DND-41 (cell line): ENCODE measurements at places on chromosomes 6 and 20.

GRCh38 chr6:21626756-21627155 is 33.2 kb downstream of the SOX4 start:
- DNase-seq, result no peak

- DNase-seq, result no peak
Observed at GRCh38 chr6:35042031-35042815, 98.9 kb downstream of the TCP11 start.

GRCh38 chr6:131937226-131937625 is 13.9 kb downstream of the CCN2 start:
- DNase-seq, result no peak

DNA sequence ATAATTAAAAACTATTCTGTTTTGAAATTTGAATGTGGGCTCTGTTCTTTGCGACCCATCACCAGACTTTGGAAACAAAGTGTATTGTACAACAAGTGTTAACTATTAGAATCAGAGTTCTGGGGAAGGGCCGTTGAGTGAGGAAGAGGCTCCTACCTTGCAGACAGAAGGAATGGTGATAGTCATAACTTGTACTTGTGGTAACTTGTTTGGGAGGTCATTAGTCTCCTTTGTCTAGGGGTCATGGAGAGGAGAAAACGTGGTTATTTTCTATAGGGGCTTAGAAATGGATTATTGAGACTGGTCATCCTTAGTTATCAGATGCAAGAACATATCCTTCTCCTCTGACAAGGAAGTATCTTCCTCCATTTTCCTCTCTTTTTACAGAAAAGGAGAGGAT is 174.8 kb downstream of the BMP2 start:
- no peak for DNase-seq

DNA sequence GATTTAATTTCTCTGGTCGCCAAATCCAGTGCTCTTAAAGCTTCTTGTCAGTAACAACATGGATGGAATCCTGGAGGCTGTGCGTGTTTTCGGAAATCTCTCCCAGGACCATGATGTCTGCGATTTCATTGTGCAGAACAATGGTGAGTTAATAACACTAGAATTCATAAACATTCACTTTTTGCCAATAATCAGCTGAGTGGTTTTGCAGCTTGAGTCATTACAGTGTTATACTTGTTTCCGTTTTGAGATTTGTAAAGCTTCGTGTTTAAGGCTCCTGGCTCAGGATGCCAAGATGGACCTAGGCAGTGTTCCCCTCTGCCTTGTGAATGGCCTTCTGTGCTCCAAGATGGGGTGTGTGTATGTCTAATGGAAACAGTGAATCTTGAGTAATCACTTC is 113.8 kb downstream of the ARMC2 start:
- no peak for DNase-seq

- DNase-seq, result peak; percentile 20
Observed at GRCh38 chr6:43838276-43839036, 68.4 kb downstream of the VEGFA start.

- peak; percentile 43 for DNase-seq
Observed at GRCh38 chr20:54208548-54209176, 775 bp downstream of the PFDN4 start.

- DNase-seq, result no peak
Observed at GRCh38 chr6:85390775-85391174, 59.1 kb upstream of the NT5E start.

GRCh38 chr20:36115925-36116324 is 38.6 kb upstream of the EPB41L1 start:
- no peak for DNase-seq

GRCh38 chr6:5164092-5164491 is 79.0 kb downstream of the PPP1R3G start:
- no peak for DNase-seq

DNA sequence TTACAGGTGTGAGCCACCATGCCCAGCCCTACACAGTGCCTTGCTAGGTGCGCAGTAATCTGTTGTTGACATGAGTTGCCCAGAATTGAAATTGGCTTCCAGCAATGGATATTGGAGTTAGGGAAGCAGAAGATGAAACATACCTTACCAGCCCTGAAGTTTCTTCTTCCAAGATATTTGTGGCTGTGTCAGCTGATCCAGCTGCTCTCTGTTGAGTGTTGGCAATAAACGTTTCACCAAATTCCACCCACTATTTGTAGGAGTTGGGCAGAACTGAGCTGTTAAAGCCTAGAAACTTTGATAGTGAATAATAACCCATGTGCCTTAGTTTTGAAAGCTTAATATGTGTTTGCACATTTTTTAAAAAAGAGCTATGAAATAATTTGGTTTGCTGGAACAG is 218.2 kb upstream of the SNX9 start:
- no peak for DNase-seq

- no peak for DNase-seq
Observed at GRCh38 chr20:32482143-32482441, 103.0 kb downstream of the NOL4L start.

DNA sequence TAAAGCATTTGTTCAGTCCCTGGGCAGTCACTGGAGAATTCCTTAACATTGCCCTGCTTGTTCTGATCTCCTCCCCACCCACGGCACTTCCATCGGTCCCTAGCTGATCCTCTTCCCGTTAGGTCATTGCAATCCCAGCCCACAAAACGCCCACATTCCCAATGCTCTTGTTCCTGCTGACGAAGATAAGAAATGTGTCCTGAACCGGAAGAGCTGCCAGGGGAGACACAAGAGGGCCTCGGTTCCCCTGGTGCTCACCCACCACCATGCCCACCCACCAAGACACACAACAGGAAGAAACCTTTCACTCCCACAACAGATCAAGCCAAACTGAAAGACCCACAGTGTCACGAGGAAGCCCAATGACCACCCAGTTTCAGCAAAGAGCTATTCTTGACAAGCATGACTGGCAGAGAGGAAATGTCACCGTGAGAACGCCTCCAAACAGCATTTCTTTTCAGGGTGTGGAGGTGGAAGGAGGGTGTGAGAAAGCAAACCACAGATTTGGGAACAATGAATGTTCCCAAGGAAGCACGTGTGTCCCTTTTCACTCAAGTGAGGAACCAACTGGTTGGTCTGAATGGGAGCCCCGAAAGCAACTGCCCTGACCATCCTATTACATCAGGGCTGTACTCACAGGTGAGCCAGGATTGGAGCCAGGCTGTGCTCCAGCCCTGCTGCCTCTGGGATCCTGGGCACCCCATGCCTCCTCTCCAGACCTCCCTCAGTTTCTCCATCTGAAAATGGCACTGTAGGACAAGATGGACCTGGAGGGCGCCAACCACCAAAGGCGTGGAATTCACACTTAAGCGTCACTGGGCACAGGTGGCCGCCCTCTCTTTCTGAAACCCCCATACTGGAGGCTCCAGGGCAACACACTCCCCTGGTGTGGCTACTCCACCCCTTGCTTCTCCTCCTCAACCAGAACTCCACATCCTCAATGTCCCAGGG is 97.5 kb downstream of the ZMYND8 start:
- no peak for DNase-seq

DNA sequence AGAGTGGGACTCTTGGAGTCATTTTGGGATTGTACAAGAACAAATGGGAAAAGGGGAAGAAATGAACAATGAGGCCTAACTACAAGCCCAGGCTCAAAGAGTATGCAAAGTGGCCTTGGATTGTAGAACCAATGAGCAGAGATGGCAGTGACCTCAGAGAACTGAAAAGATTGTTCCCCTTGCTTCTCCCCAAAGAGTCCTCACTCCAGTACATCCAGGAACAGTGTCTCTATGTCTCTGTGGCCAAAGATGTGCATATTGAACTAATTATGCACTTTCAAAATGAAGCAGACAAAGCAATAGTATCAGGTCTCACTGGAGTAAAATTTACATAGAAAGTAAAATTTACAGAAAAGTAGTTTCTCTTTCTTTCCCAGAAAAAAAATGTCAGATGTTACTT is 81.0 kb downstream of the SMLR1 start:
- DNase-seq, result no peak

- no peak for DNase-seq
Observed at GRCh38 chr6:142784344-142784743, 160.6 kb downstream of the HIVEP2 start.

- DNase-seq, result no peak
Observed at GRCh38 chr6:73566954-73567591, 46.2 kb upstream of the EEF1A1 start.

DNA sequence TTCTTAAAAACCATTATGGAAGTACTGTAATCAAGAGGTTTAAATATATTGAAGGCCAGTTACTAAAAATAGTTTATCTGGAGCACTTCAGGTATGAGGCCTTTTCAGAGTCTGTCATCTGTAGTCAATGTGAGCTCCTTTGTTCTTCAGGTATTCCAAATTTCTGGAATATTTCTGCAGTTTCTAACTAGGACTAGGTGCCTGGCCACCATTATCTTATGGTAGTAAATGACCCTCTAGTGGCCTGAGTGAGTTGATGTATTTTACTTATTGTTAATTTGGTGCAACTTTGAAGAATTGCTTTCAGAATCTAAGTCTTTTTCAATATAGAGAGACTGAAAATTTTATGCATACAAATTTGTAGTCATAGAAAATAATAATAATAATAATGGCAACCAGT is 95.2 kb upstream of the FLRT3 start:
- no peak for DNase-seq

DNA sequence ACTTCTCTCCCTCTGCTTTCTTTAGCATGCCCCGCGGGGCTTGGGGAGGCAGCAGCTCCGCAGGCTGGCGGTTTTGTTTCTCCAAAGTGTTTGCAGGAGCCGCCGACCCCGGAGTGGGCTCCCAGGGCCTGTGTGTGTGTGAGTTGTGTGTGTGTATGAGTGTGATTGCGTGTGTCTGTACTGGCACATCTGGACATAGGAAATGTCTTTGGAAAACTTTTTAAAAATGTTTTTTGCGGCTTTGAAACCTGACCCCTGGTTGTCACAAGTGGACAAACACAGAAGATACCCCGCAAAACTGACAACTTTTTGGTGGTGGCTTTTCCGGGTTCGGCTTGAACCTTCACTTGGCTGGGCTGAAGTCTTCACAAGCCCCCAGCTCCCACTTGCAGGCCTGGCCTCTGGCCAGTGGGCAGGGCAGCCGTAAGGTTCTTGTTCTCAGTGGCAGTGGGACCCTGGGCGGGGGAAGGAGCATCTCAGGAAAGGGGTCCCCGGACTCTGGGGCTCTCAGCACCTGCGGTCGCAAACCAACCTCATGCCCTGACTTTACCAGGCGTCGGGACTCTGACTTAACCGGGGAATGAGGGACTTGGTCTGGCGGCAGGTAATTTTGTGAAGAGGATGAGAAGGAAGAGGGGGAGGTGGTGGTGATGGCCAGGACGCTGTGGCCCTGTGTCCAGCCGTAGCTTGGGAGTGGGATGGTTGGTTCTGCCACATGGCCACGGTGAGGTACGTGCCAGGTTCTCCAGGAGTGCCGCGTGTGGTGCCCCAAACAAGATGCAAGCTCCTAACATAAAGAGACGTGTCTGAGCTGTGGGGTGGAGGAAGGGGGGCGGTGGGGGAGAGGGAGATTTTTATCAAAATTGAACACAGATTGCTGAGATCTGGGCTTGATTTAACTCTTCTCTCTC is 619 bp downstream of the DAAM2 start:
- no peak for DNase-seq

GRCh38 chr6:135266675-135267074 is 85.6 kb downstream of the MYB start:
- peak; percentile 74 for DNase-seq

DNA sequence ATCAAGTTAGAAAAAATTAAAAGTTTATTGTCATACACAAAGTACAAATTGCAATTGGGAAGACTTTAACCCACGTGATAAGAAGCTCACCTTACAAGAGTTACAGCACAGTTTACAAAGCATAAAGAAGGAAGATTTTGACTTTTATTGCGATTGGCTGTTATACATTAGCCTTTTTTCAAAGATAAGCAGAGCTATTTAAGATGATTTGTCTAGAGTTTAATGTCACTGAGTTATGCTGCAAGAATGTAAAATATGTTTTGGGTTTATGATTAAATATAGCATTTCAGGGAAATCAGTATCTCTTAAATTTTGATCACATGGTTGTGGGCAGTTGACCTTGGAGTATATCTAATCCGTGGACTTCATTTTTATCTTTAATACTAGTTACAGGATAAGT is 664.2 kb upstream of the PTCHD4 start:
- DNase-seq, result no peak

- no peak for DNase-seq
Observed at GRCh38 chr6:166712286-166713228, 85.5 kb upstream of the RPS6KA2 start.

DNA sequence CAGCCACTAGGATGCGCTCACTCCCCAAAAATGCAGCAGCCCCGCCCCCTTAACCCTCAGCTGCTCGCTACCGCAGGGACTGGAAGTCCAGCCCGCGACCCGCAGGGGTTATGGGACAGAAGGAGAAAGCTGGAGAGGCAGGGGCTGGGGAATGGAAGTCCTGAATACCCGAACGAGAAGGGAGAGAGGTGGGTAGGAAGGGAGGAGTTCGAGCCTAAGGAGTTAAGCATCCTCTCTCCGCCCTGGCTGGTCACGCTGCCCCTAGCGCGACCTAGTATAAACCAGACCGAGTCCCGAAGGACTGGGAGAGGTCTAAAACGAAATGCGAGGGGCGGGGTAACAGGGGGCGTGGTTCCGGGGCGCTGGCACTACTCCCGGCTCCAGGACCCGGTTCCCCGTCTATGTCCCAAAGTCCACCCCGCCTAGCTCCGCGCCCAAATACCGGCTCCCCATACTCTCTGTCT is 448 bp upstream of the DDAH2 start:
- peak; percentile 85 for DNase-seq

- no peak for DNase-seq
Observed at GRCh38 chr6:15441981-15442380, 196.1 kb downstream of the JARID2 start.

- no peak for DNase-seq
Observed at GRCh38 chr6:128471907-128472306, 48.5 kb downstream of the PTPRK start.

DNA sequence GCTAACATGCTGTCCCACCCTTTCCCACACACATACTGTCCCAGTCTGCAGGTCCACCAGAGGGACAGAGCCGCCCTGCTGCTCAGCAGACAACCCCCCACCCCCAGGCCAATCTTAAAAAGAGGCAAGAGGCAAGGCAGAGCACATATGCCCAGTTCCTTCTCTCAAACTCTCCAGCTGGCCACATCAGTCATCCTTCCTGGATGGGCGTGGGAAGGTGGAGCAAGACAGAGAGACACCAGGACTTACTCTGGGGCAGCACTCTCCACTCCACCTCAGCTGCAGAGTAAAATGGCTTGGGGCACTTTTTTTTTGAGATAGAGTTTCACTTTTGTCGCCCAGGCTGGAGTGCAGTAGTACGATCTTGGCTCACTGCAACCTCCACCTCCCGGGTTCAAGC is 10.8 kb downstream of the MOCS3 start:
- DNase-seq, result no peak

GRCh38 chr6:10644225-10644624 is 50.2 kb downstream of the C6orf52 start:
- DNase-seq, result no peak

DNA sequence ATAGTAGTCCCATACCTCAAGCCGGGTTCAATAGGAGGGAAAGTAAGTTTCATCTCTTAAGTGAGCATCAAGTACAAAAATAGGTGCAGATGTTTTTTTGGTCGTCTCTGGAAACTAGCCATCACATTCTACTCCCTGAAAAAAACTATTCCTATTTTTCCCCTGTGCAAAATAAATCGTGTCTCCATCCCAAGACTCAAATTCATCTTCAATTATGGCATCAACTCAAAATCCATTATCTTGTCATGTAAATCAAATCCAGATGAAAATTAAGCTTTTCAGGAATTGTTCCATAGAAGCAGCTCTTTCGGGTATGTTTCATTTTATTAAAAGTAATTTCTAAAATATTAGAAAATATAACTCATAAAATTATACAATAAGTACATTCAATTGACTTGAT is 1368.4 kb downstream of the GRIK2 start:
- no peak for DNase-seq
